ENCODE measurements at places on chromosomes 13 and 19. TPM values are rescaled to one million over a fixed set of nuclear protein-coding genes. Genes with fewer than 3 reads are reported as not detected.

AP1M2 gene
- not detected for total RNA-seq

CCL25 gene
- total RNA-seq: not detected

PSG1 gene
- not detected for total RNA-seq

LMTK3 gene
- total RNA-seq: 4.3 TPM

ANGPTL8 gene
- not detected for total RNA-seq

CEACAM3 gene
- total RNA-seq: 0.59 TPM

PRSS57 gene
- not detected for total RNA-seq

ZNF317 gene
- 17.6 TPM for total RNA-seq

FCER2 gene
- not detected for total RNA-seq

ACP7 gene
- not detected for total RNA-seq

RFPL4A gene
- not detected for total RNA-seq

ZNF528 gene
- 17.9 TPM for total RNA-seq
